Colonic mucosa (tissue), 4 donors: ENCODE measurements at places on chromosomes 13 and 19.
A peak's percentile ranks its signal among the peaks of the same experiment; 100 is the strongest.

- peak; percentile 46 for DNase-seq
These were observed 776 bp upstream of the LENG1 start for GRCh38 chr19:54160182-54160811.

GRCh38 chr19:398719-399118, 10.2 kb downstream of the C2CD4C start:
- no peak for DNase-seq

GRCh38 chr13:109200556-109200955, 571.1 kb downstream of the MYO16 start:
- no peak for DNase-seq

DNA sequence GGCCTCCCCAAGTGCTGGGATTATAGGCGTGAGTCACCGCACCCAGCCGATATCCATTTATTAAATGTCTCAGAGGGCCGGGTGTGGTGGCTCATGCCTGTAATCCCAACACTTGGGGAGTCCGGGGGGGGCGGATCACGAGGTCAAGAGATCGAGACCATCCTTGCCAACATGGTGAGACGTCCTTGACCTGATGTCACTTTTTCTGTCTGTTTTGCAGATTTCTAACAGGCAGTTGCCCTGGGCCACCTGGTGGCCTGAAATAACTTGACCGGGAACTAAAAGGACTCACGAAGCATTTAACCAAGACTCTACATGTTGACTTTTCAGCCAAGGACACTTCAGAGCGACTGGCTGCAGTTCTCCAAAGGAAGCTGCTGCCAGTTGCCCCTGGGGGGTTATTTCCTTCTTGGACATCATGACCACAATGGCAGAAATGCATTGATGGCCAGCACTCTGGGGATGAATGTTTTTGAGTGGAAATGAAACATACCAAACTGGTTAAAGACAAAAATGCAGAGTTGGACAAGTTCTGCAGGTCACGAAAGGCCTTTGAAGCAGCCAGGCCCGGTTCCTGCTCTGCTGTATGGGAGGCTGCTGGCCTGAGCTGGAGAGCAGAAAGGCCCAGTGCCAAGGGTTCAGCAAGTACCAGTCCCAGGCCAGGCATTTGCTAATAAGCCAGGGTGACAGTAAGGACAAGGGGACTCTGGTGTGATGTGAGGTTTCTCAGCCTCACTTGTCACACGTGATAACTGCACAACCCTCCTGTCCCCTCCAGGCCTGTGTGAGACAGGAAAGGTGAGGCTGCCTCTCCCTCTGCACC, 8.3 kb downstream of the ZNF837 start:
- DNase-seq = no peak

GRCh38 chr19:6719992-6720368, 470 bp downstream of the C3 start:
- DNase-seq = no peak

GRCh38 chr13:32616883-32617511, 30.7 kb downstream of the PDS5B start:
- no peak for DNase-seq
